ENCODE measurements at places on chromosomes 13 and 19.

DNA sequence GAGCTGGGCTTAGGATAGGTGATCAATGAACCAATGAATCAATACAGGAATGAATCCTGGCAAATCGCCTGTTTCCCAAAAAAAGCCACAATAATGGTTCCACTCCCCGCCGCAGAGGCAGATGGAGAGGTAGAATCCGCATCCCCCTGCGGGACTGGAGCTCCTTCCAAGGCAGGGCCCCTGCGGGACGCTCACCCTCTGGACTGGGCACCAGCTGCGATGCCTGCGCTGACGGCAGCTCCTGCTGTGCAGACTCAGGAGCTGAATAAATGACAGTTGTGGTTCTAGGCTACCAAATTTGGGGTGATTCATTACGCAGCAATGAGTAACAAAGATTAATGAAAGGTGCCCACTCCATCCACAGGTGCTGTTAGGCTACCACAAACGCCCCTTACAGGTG is 8.8 kb upstream of the CDC34 start:
- DNase-seq = no peak

DNA sequence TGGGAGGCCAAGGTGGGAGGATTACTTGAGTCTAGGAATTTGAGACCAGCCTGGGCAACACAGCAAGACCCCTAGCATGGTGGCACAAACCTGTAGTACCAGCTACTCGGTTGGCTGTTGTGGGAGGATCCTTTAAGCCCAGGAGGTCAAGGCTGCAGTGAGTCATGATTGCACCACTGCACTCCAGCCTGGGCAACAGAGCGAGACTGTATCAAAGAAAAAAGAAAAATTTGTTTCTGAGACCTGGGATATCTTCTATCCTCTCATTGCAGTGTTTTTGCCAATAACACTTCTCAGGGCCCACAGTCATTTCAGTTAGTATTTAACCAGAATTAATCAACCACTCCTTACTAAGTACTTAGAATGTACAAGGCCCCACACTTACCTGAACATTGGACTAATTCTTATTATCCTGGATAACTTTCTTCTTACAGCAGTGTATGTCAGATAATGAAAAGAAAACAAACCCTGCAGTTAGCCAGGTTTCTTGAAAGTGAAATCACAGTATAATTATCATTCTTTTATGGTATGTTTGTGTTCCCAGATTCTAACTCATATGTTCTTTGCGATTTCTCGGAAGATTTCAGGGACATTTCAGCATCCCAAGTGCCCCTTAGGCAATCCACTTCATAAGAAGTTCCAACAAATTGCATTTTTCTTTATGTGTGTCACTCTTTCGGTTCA is 75.6 kb upstream of the KLF5 start:
- DNase-seq = no peak

GRCh38 chr19:15680478-15681322 is 7.8 kb downstream of the CYP4F12 start:
- no peak for DNase-seq

- DNase-seq = no peak
Measured at GRCh38 chr19:20273951-20274570, 107.0 kb downstream of the ZNF486 start.

- DNase-seq = no peak
Measured at GRCh38 chr13:66974889-66975288, 255.2 kb downstream of the PCDH9 start.

DNA sequence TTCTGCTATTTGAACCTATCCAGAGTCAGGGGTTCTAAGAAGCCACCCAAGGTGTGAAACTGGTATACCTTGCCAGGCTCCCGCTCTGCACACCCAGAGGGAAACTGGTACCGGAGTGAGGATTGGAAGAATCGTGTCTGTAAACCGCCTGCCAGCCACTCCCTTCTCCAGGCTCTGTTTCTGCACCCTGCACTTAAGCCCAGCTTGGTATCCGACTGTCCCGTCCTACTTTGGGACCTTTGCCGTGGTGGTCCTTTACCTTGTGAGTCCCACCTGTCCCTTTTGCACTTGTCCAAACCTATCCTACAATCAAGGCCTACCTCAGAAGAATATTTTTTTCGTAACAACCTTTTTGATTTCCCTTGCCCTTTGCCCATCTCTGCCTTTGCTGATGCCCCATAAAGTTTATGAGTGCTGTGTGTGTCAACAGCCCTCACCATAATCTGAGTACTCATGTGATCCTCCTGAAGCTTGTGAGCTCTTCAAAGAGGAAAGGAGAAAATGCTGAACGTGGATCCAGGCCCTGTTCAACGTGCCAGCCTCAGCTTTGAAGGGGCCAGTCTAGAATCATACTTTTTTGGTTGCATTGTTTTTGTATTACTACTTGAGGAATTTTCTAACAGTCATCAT is 44.7 kb downstream of the GARRE1 start:
- DNase-seq = no peak

- DNase-seq = no peak
Measured at GRCh38 chr13:65378943-65379519, 1851.1 kb downstream of the PCDH9 start.
